AG04450 (cell line): ENCODE measurements at places on chromosomes 1 and 21. TPM values are rescaled to one million over a fixed set of nuclear protein-coding genes. Genes with fewer than 3 reads are reported as not detected.

TNFRSF14 gene
- 5.4 and 7.9 TPM in 2 replicates for polyA plus RNA-seq

DNA sequence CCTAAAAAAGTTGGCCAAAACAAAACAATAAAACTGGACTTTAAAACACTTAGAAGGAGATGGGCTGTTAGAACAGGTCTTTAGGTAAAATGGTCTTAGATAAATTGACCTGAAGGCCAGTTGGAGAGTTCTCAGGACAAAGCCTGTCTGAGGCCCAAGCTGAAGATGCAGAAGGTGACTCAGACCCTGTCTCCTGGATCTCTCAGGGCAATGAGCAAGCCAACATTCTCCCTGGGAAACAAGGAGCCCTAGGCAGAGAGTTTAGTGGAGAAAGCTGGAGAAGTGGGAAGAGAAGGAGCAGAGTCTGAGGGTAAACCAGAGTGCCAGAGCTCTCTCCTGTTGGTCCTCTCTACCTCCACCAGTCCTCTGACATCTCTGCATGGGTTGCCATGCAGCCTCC, 70.1 kb downstream of the FCRL5 start:
- DNase-seq: no peak

EEIG2 gene
- 4.4 and 6.1 TPM in 2 replicates for polyA plus RNA-seq

EDARADD gene
- polyA plus RNA-seq: not detected in 2 replicates
